ENCODE measurements at places on chromosomes 11 and 22.
A peak's percentile ranks its signal among the peaks of the same experiment; 100 is the strongest.

- no peak for DNase-seq
These were observed 304.9 kb upstream of the PLET1 start for GRCh38 chr11:112565551-112565950.

DNA sequence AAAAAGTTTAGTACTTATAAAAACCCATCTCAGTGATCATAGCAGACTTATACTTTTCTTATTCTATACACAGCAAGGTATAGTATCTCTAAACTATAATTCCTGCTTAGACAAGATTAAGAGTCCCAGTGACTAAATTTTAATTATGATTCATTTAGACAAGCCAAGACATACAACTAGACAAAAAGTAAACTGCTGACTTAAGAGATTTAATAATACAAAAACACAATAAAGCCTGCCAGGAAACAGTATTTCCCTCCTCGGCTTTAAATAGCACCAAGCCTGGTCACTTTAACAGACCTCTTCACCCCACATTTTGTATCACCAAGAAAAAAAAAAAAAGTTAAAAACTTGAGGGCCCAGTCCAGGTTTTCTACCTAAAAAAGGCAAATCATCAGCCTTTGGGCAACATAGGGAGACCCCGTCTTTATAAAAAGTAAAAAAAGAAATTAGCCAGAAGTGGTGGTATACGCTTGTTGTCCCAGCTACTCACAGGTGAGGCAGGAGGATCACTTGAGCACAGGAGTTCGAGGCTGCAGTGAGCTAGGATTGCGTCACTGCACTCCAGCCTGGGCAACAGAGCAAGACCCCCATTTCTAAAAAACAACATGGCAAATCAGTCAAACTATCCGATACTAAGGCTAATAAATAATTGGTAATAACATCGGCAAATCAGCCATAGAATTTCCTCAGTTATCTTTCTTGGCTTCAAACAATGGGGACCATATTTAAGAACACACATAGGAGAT, 53.8 kb downstream of the SIK3 start:
- DNase-seq, result no peak

- no peak for DNase-seq
These were observed 41.1 kb downstream of the PHF21B start for GRCh38 chr22:44968736-44969135.

- DNase-seq, result no peak
These were observed 115.9 kb downstream of the ATM start for GRCh38 chr11:108338750-108339149.

- peak; percentile 30 for DNase-seq
These were observed 82.8 kb downstream of the FLI1 start for GRCh38 chr11:128776424-128777284.

GRCh38 chr22:19172213-19173046, 6.1 kb downstream of the SLC25A1 start:
- no peak for DNase-seq

Data from activated T-cell treated with anti-CD3 and anti-CD28 coated beads for 24 hours (primary cell).